Frontal cortex (tissue), 4 donors: ENCODE measurements at places on chromosomes 4 and X.

- DNase-seq, result no peak
Measured at GRCh38 chr4:124025428-124025827, 628.8 kb downstream of the SPRY1 start.

GRCh38 chr4:172155838-172156345, 342.7 kb downstream of the GALNTL6 start:
- DNase-seq, result no peak

DNA sequence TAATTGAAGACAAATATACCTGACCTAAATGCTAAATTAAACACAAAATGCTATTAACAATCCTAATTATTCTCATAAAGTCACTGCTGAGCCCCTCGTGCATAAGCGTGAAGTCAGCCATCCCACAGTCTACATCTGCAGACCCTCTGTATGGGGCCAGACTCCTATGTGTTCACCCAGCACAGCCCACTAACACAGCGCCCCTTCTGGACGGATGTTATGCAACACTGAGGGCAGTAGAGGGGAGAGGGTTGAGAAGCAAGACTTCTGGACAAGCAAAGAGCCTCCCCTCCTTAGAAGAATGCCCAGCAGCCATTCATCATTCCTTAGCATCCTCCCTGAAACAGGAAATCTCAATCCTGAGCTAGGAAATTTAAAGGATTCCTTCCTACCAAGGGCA, 7.9 kb downstream of the TRPC3 start:
- no peak for DNase-seq

GRCh38 chrX:51024106-51024696, 113.7 kb downstream of the BMP15 start:
- no peak for DNase-seq

GRCh38 chrX:110389570-110389969, 30.9 kb downstream of the RTL9 start:
- DNase-seq, result no peak

DNA sequence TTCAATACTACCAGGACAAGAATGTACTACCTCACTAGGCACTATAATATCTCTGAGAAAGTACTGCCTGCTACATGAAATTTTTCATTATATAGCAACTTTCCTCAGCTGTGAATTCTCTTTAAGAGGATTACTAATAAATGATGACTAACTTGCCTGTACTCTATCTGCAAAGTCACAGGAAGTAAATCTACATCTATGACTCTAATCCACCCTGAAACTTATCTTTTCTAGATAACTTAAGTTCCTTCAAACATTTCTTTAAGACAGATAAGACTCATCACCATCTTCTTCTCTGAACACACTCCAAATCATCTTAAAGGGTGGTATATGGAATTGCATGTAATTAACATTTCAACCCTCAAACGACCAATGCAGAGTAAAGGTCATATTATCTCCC, 28.8 kb downstream of the RPS6KA3 start:
- DNase-seq, result no peak

GRCh38 chrX:53227224-53227765, 2.3 kb upstream of the KDM5C start:
- DNase-seq, result no peak

DNA sequence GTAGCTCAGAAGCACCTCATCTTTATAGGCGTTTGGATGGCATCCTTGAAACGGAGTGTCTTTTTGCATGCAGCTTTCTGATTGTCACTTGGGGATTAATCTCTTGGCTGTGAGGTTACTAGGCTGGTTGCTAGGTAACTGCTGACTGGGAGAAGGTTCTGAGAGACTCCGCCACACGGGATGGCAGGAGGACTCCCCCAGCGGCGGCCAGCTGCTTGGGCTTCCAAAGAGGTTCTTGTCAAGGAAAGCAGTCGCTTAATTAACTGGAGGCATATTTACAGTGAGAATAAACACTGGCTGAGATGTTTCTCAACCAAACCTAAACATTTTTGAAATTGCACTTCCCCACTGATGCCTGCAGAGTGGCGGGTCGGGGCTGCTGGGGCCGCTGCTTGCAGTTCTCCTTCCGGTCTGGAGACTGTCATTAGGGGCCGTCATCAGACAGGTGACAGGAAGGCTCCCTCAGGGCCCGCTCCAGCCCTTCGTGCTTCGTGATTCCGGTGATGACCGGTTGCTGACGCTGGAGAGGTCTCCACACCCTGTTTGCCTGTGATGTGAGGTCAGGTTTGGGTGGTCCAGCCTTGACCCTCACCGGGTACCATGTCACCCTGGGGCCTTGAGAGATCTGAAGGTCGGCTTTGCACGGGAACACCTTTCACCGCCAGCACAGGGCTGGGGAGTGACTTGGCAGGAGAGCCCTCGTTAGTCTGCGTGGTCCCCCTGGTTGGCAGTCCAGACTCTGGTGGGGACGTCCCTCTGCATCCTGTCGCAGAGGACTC, 9.1 kb downstream of the NSG1 start:
- peak; percentile 49 for DNase-seq

DNA sequence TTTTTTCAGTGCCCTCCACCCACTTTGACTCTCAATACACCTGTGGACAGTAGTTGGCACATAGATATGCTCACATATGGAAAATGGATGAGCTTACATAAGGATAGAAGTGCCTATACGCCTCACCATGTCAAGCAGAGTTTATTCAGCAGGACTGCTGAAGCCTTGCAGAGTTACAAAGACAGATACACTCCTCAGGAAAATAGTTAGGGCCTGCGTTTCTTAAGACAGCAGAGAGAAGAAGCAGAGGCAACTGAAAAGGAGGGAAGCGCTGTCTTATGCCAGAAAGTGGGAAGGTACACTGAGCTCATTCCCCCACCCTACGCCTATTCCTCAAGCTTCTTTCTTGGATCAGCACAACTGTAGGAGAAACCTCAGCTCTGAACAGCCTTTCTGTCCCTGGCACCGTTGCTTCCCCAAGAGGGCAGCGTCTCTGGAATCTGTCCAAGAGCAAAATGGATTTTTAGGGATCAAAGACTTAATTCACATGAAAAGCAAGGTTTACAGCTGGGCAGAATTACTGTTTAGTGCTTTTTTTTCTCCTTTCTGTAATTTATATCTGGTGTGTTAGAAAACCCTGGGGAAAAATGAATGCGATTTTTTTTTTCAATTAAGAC, 37.3 kb upstream of the MBTPS2 start:
- no peak for DNase-seq

DNA sequence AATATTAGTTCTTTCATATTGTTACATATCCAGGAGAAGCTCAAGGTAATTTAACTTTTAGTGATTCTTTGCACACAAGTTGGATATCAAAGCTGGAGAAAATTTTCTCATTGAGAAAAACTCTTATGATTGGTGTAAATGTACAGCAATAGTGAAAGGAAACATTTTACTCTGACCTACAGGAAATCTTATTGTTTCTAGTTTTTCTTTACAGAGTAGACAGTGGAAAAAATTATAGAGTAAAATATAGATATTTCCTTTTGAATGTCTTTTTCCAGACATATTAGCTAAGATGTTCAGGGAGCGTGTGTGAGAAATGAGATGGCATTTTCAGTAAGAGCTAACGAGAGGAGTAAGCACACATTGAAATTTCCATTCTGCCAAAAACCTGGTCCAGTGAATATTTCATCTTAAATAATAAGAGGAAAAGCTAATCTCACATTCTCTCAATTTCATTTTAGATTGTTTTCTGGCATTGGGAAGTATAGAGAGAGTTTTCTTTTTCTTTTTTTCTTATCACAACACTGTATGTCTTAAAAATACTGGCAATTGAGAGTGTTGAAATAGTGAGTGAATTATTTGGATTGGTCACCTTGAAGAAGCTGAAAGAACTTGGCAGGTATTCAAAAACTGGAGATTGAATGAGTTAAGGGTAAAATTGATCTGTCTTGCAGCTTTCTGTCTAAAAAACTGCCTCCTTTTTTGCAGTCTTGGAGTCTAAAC, 15.6 kb upstream of the ATP8A1 start:
- DNase-seq, result no peak

DNA sequence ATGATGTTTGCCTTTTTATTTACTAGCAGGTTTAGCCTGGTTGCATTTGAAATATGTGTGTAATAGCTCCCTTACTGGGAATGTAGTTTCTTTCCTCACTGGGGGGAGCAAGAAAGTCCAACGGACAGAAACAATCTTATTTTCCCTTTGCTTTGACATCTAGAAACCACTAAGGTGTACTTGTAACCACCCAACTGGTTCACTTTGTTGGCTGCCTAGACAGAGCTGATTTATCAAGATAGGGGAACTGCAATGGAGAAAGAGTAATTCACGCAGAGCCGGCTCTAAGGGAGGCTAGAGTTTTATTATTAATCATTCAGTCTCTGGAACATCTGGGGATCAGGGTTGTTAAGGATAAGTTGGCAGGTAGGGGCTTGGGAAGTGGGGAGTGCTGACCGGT, 30.3 kb downstream of the XG start:
- DNase-seq, result no peak

- DNase-seq, result no peak
Measured at GRCh38 chrX:46710425-46710824, 48.5 kb downstream of the SLC9A7 start.

GRCh38 chrX:131227608-131228007, 61.5 kb downstream of the IGSF1 start:
- no peak for DNase-seq
